Effector CD4-positive, alpha-beta T cell (primary cell): ENCODE measurements at places on chromosomes 7 and 10.

DNA sequence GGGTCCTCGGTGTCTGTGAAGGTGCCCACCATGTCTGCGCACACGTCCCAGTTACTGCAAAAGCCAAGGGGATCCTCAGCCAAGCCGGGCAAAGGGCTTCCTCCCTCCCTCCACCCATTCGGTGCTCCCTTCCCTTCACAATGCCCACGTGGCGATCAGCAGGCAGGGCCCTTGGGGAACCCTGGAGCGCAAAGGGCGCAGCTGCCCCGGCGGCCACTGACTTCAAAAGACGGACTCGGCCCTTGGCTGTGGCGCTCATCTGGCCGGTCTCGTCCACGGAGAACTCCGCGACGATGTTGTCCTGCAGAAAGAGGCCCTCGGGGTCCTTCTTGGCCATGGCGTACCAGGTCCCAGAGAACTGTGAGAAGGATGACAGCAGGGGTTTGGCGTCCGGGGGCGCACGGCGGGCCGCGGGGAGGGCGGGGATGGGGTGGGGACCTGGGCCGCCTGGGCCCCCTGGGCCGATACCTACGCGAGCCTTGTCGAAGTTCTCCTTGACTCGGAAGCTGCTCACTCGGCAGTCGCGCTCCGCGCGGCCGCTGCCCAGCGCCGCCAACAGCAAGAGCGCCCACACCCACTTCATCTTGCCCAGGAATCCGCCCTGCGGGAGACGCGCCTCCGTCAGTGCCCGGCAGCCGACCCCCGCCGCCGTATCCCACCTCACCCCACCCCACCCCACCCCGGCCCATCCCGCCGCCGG lies 439 bp downstream of the RBP4 start:
- DNase-seq, result no peak

- DNase-seq, result no peak
Measured at GRCh38 chr7:136062625-136063325, 85.6 kb upstream of the MTPN start.

DNA sequence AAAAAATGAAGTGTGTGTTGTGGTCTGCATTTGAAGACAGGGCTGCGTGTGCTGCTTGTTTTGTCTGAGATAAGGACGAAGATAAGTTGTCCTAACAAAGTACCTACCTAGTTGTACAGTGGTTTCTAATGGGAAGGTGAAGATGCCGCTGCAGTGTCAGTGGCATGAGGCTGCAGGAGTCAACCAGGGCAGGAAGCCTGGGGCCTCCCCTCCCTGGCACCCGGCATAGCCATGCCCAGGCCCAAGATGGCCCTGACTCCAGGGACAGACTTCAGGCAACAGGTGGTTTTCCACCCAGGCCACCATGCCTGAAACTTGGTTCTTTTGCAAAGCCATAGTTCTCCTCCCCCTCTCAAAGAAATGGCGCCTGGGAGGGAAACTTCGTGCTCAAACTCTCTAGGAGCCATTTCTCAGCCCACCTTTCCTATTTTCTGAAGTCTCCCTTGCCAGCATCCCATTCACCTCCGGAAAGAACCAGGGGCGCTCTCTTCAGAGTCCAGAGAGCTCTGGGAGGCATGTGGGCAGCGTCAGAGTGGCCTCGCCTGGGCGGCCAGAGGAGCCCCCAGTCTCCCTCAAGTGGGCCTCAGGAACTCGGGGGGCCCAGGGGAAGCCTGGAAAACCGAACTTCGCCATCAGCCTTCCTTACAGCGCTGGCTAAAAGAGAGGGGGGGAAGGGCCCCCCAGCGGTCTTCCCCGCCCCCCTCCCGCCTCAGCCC lies 2.1 kb upstream of the KAT6B start:
- DNase-seq, result peak; percentile 12

DNA sequence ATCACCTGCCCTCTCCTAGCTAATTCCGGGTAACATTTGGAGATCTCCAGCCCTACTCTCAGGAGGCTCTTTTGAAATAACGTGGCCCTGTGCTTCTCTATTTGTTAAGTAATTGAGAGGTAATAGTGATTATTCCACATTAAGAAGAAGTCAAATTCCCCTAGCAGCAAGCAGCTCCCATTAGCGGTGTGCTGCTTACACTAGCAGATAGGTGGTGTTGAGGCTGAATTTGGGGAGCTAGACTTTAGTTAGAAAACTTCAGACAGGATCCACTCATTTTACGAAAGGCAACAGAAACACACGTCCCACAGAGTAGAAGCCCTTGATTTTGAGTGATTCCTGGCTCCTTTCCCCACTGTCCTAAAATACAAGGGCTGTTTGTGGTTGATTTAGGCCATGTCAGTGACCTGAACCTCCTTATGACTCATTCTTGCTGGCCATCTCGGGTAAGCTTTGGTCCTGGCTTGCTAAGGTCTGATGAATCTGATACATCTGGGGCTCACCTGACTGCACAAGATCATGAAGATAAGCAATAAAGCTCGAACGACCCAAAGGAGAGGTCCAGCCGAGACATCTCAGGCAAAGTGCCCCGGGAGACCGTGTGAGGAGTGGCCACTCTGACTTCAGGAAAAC lies 77.2 kb downstream of the FAM204A start:
- DNase-seq, result no peak

- DNase-seq, result no peak
Measured at GRCh38 chr10:90977162-90977854, 56.4 kb upstream of the ANKRD1 start.

DNA sequence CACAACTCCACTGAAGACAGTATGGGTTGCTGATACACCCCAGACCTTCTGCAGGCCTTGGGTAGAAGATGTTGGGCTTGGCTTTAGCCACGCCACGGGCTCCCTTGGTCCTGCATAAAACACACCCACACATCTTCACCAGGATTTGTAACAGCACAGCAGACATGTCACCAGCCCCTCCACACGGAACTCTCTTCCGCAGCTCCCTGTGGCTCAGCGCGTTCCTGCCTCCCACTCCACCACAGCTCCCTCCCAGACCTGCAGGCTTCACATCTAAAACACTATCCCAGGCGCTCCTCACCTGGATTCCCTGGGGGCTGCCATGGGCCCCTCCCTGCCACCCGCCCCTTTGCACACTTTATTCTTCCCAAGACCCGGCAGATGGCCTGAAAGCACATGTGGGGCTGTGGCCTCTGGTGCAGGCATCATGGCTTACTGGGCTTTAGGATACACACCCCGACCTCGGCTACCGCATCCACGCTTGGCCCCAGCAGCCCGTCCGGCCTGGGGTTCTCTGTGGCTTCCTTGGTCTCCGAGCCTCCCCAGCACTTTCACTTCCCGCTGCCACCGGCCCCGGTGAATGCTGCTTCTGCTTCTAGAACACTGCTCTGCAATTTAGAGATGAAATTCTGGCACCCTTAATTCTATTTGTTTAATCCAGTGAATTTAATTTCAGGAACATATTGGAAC lies 432.9 kb downstream of the DNAJB6 start:
- no peak for DNase-seq

GRCh38 chr10:99681553-99681952 lies 22.2 kb downstream of the ENTPD7 start:
- no peak for DNase-seq

DNA sequence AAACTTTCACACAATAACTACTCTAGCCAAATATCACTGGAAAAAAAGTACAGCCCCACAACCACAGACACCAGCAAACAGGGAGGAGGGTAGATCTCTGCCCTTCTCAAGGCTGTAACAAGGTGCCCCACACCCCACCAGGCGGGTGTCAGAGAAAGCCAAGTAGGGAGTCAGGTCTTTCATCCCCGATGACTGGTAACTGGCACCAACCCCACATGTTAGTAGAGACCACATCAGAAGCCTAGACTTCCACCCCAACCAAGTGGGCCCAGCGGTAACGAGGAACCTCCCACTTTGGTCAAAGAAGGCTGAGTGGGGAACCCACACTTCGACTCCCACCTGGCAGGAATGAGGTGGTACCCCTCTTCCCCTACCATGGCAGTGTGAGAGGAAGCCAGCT lies 16.4 kb upstream of the RUFY2 start:
- peak; percentile 6 for DNase-seq
